ENCODE measurements at places on chromosomes 6 and 20.

GRCh38 chr6:78533426-78533825 lies 333.9 kb upstream of the IRAK1BP1 start:
- no peak for DNase-seq

DNA sequence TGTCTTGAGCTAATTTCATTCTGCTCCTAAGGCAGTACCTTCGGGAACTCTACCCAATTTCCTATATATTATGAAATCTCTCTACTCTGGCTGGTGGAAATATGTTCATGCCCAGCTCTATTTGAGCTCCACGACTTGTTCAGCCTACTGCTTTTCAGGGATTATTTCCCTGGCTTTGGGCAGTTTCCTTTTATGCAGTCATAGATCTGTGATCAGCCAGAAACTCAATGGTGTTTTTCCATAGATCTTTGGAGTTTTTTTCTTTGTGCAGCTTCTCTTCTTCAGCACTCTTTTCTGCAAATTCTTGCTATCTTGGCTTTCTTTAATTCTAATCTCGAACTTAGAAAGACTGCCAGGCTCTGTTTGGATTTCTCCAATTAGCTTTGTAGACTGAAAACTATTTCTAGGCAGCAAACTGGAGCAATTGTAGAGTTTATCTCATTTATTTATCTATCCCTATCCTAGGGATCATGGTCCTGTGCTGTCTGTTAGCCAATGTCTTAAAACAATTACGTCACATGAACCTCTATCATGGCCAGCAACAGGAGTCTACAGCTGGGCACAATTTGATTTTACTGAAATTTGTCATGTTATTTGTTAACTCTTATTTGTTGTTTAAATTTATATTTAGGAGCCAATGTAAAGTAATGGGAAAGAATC lies 328.4 kb downstream of the BCKDHB start:
- no peak for DNase-seq

DNA sequence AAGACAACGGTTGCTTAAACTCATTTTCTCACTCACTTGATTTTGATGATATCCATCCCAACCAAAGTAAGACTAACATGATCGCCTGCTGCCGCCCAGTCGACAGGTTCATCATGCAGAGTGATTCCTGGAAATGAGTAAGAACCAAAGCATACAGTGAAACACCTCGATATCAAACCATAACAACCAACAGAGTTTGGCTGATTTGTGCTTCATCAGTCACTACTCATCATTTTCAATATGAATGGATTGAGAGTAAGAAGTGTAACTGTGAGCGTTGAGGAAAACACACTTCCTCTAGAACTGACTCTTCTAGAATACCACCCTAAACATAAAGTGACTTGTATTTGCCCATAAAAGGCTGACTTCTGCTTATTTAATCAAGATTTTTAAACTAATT lies 29.2 kb upstream of the ALDH8A1 start:
- no peak for DNase-seq

- peak; percentile 36 for DNase-seq
Measured at GRCh38 chr6:38176797-38177751, 357.5 kb downstream of the ZFAND3 start.

GRCh38 chr6:89680551-89680950 lies 42.0 kb upstream of the LYRM2 start:
- DNase-seq, result no peak

- no peak for DNase-seq
Measured at GRCh38 chr6:11730641-11731040, 48.0 kb downstream of the ADTRP start.

DNA sequence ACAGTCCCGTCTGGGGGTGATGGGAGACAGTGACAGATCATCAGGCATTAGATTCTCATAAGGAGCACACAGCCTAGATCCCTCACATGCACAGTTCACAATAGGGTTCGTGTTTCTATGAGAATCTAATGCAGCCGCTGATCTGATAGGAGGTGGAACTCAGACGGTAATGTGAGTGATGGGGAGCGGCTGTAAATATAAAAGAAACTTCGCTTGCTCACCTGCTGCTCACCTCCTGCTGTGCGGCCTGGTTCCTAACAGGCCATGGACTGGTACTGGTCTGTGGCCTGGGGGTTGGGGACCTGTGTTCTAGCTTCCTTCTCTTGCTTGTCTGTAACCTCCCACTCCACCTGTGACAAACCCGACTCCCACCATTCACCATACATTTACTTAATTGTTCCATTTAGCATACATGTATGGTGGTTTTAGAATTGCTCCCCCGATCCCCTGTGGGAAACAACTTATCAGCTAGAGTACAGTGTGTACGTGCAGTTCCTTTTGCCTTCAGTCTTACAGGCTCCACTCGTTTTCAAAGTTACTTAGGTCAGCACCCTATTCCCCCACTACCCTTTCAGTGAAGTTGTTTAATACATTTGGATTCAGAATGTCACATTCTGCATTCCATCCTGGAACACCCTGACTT lies 4.0 kb downstream of the MANBAL start:
- no peak for DNase-seq

DNA sequence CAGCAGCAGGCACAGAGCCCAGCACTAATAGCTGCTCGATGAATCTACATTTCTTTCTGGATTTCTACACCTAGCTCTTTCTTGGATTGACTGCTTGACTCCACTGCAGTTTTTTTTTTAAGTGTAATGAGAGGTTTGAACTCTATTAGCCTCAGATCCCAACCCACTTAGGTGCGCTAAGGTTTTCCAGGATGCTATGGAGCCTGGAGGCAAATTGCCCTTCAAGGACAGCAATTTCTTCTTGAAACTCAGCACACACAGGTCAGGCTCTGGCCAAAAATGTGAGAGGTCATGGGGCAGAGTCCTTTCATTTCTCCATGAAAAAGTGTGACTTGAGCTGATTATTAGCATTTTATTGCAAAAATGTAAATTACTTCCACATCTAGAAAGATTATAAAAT lies 52.3 kb upstream of the TIAM2 start:
- DNase-seq, result no peak

DNA sequence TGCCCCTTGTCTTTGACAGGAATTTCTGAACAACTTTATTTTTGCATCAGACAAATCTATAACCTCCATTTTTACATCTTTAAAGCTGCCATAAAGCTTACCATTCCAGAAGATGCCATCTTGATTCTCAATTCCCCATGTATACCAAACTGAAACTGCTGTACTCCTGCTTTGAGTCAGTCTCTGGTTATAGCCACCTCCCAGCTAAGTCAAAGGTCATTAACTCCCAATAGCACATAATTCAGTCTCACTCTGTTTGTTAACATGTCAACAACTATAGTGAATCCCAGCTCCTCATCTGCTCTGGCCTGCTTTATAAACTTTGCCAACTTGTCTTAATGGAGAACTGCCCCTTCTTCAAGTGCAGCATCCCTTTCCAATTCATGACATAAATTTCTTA lies 343.6 kb downstream of the FRK start:
- DNase-seq, result no peak

DNA sequence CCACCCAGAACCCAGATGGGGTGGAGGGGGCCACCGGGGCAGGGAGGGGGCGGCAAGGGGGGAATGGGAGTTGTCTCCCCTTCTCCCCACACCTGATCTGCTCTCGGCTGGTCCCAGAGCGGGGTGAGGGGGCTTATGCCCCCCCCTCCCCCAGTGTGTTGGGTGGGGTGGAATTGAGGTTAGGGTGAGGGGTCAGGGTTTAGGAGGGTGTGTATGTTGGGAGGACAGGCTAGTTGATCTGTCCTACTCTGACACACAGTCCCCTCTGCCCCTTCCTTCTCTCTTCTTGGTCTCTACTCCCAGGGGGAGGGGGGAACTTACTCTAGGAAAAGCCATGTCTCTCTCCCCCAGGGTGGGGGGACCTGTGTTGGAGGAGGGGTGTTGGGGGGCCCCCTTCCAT lies 1.9 kb upstream of the ZBTB9 start:
- DNase-seq, result no peak

DNA sequence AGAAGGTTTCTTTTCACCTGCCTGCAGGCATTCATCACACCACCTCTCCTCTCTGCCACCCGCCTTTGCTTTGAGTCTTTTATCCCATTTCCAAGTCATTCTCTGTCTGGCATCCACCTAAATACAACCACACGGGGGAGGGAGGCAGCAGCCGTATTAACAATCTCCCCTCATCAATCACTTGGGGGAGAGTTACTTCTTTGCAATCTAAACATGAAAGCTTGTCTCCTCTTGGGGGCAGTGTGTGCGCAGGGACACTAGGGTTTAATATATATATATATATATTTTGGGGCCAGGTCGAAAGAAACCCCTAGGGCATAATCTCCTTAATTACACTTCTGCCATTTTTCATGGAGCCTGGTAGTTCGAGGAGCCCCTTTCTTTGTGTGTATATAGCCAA lies 214.5 kb downstream of the TSHZ2 start:
- DNase-seq, result no peak

DNA sequence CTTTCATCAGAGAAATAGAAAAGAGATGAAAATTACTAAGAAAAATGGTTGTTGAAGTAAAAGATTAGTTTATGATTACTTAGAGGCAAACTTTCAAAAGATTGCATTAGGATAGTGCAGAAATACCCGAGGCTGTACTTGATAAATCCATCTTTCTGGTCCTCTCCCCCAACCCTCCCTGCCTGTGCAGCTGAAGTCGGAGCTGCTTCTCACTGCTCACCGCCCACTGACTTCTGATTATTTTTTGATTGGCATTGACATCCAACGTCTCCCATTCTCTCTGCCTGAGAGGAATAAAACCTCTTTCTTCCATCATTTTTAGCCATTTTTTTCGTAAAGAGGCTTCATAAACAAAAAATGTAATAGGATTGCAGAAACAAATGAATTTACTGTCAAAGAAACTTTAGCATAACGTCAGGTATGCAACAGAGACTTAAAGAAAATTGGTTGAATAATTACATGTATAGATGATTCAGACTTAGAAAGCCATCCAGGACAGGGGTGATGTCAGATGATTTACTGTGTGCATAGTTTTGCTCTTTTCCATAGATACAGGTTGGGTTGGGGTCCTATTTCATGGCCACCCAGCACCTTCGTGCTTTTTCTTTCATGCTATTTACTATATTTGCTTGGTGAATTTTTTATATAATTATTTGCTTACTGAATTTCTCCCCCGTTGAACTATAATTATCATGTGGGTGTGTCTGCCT lies 53.6 kb upstream of the EDN3 start:
- no peak for DNase-seq

DNA sequence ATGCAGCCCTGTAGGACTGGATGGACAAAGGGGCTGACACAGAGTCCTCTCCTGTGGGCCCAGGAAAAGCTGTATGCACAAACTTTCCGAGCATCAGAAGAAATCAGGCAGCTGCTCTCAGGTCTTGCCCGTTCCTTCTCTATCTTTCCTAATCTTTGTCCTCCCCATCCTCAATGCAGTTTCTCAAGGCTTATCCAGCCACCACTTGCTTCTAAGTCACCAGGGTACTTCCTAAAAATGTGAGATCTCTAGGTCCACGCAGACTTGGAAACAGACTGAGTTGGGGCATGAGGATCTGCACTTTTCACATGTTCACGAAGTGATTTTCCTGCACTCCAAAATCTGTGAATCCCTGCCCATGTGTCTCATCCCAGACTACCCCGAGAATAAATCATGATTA lies 394.5 kb upstream of the SLC35B3 start:
- DNase-seq, result no peak

GRCh38 chr6:26431258-26432172 lies 8.8 kb upstream of the BTN3A3 start:
- no peak for DNase-seq

- no peak for DNase-seq
Measured at GRCh38 chr6:112443179-112444065, 96.3 kb downstream of the RFPL4B start.

- no peak for DNase-seq
Measured at GRCh38 chr6:23783901-23784300, 342.1 kb upstream of the NRSN1 start.

- DNase-seq, result no peak
Measured at GRCh38 chr20:34328928-34329677, 25.9 kb upstream of the AHCY start.

- DNase-seq, result no peak
Measured at GRCh38 chr6:14123386-14124111, 6.0 kb downstream of the CD83 start.

- DNase-seq, result no peak
Measured at GRCh38 chr20:38159957-38160756, 4.9 kb downstream of the TGM2 start.

DNA sequence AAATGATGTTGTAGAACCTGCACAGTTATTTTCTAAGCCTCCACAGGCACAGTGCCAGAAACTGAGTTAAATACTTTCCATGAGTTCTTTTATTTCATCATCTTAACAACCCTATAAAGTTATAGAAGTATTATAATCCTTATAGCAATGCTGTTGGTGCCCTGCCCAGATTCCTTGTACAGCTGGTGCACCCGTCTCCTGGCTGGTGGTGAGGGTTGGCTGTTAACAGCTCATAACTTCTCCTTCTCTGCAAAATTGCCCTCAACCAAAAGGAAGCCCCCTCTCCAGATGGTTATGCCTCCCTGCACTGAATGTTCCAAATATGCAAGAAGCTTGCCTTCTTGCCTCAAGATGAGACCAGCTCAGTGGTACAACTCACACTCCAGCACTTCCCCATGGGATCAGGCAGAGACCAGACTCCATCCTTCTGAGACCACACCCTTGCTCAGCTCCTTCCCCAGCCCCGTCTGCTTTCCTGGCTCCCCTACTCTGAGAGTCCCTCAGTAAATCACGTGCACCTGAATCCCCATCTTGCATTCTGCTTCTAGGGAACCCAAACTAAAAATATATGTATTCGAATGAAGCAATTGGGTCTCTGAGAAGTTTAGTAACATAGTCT lies 304.4 kb upstream of the PLCB4 start:
- DNase-seq, result no peak

- DNase-seq, result no peak
Measured at GRCh38 chr20:32064667-32065066, 12.6 kb downstream of the HCK start.

- peak; percentile 57 for DNase-seq
Measured at GRCh38 chr20:63497138-63497945, 1.5 kb downstream of the EEF1A2 start.

- DNase-seq, result peak; percentile 78
Measured at GRCh38 chr20:32017711-32018251, 7.5 kb downstream of the CCM2L start.

GRCh38 chr6:161578478-161578877 lies 304.6 kb upstream of the AGPAT4 start:
- DNase-seq, result no peak

GRCh38 chr6:156062091-156062563 lies 606.5 kb upstream of the NOX3 start:
- no peak for DNase-seq

DNA sequence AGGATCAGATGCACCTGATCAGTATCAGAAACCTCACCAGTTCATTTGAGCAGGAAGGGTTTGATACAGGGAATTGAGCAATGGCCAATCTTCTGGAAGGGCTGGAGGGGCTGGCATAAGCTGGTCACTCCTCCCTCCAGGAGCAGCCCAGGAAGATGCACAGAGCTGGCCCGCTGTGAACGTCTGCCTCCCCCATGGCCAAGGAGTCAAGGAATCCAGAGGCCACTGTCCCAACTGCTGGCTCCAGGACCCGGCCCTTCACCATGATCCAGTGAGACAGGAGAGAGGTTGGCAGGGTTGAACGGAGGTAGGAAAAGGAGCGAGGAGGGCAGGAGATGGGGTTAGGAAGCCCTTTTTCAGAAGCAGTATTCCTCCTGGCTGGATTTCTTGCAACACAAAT lies 113.9 kb upstream of the CST7 start:
- no peak for DNase-seq

- peak; percentile 48 for DNase-seq
Measured at GRCh38 chr6:170184316-170184715, 106.6 kb downstream of the DLL1 start.

GRCh38 chr6:32129297-32130088 lies 595 bp downstream of the FKBPL start:
- no peak for DNase-seq

GRCh38 chr6:118775381-118775780 lies 118.6 kb upstream of the ASF1A start:
- no peak for DNase-seq

Data from upper lobe of right lung (tissue), 1 donor.